ENCODE measurements at places on chromosomes 12 and 14.

GRCh38 chr14:94598816-94599655 lies 13.2 kb upstream of the SERPINA3 start:
- no peak for DNase-seq

GRCh38 chr14:89833120-89833532 lies 121.4 kb downstream of the EFCAB11 start:
- no peak for DNase-seq

DNA sequence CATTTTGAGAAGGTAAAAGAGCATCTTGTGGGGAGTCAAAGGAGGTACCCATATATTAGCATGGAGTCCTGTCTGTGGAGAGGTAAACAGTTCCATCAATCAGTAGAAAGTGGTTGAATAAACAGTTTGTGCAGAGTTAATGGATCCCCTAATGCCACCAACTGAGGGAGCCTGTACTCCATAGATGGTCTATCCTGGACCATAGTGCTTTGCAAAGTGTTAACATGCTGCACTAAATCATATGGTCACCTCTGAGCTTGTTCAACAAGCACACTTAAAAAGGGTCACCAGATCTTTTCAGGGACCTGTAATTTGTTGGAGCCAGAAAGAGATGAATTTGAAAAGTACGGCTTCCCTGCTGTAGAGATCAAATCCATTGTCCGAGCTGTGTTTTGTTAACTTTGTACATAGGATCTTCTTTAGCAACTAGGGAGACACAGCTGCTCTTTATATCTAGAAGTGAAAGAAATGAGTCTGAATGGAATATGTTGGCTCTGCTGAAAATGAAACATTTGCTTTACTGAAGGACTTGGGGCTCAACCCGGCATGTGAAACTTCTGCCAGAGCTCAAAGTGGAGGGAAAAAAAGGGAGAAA lies 366.4 kb downstream of the ETNK1 start:
- no peak for DNase-seq

GRCh38 chr14:60240139-60240856 lies 8.7 kb upstream of the PPM1A start:
- no peak for DNase-seq

- no peak for DNase-seq
These were observed 46.6 kb downstream of the KIF26A start for GRCh38 chr14:104184911-104185499.

DNA sequence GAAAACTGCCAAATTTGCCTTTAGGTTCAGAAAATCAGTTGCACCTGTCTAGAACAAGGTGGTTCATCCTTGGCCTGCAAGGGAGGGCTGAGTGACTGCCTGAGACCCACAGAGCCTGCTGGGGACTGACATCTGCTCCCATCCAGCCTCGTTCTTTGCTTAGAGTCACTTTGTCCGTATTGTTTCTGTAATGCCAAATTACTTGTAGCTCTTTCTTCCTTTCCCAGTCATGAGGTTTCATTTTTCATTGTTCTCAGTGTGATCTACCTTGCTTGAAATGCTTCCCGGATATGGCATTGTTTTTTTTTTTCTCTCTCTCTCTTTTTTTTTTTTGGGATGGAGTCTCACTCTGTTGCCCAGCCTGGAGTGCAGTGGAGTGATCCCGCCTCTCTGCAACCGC lies 21.3 kb downstream of the TSPAN9 start:
- DNase-seq: no peak

GRCh38 chr14:38139926-38140325 lies 67.8 kb upstream of the SSTR1 start:
- DNase-seq: no peak

- DNase-seq: no peak
These were observed 4.2 kb upstream of the UNC119B start for GRCh38 chr12:120706029-120706428.

- DNase-seq: no peak
These were observed 10.8 kb downstream of the JDP2 start for GRCh38 chr14:75438486-75439080.

GRCh38 chr12:18747895-18748294 lies 10.0 kb downstream of the CAPZA3 start:
- no peak for DNase-seq

DNA sequence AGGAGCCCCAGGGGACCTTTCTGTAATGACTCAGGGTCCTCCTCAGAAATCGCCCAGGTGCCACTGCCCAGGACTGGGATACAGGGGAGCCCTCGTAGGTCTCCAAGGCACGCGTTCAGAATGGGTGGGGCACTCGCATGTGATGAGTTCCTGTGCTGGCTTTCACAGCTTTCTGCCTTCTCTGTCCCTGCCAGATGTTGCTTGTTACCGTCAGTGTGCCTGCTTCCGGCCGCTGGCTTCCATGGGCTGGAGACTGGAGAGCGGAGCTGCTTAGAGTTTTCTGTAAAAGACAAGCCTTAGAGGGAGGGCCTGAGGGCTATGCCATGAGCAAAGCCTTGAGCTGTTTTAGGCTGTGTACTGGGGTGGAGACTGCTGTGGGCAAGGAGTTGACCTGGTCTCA lies 75.0 kb upstream of the SLC24A4 start:
- DNase-seq: no peak

- no peak for DNase-seq
These were observed 875 bp downstream of the IRAK3 start for GRCh38 chr12:66189889-66190288.
